Heart left ventricle (tissue), 16 donors: ENCODE measurements at places on chromosomes 2 and 18. TPM values are rescaled to one million over a fixed set of nuclear protein-coding genes. Genes with fewer than 3 reads are reported as not detected.

DNA sequence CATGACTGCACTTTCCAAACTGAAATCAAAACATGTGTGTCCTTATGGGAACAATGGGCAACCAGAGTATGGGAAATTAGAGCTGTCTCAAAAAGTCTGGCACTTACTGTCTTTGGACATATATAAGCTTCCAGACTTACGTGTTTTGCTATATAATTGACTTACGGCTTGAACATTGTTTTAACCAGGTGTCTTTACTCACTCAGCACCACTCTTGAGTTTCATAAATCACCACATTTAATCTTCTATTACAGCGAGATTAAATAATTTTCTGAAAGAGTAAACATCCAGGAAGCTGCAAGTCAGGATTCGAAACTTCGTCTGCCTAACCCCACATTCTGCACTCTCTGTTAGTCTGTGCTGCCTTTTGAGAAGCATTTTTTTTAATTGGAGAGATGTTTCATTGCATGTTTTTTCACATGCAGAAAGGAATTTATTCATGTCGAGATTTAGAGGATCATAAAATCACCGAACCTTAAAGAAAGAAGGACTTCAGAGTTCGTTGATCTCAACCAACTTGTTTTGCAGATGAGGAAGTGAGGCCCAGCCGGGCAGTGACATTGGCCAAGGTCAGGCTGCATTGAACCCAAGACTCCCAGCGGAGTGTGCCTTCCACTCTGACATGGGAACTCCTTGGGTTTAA is 137.3 kb downstream of the SETBP1 start:
- no peak overlapping the region for H3K4me3 ChIP-seq
- no peaks in the 10 kb centered on the region for H3K4me1 ChIP-seq
- no peaks in the 10 kb centered on the region for H3K27me3 ChIP-seq

DNA sequence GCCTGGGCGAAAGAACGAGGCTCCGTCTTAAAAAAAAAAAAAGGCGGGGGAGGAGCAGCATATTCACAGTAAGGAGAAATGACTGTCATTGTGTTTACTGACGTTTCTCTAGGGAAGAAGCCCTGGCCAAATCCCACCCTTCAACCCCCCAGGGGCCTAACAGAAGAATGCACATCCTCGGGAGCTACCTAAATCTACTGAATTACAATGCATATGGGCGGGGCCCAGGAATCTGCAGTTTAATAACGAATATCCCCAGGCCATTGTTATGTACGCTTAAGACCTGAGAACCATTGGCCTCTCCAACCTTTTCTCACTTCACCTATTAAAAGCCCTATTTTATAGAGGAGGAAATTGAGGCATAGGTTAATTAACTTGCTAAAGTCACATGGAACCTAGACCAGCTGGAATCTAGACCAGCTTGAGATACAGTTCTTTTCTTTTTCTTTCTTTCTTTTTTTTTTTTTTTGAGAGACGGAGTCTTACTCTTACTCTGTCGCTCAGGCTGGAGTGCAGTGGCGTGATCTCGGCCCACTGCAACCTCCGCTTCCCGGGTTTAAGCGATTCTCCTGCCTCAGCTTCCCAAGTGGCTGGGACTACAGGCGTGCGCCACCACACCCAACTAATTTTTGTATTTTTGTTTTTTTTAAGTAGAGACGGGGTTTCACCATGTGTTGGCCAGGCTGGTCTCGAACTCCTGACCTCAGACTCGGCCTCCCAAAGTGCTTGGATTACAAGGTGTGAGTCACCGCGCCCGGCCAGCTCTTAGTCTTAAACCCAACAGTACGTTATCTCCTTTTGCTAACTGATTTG is 708 bp upstream of the RIF1 start:
- DNase-seq, result peak; percentile 31
- H3K4me1 ChIP-seq, result no peaks in the 10 kb centered on the region
- peak overlapping the region; percentile 80 for H3K4me3 ChIP-seq
- H3K36me3 ChIP-seq, result peaks cover 12% of the 10 kb centered on the region
- no peaks in the 10 kb centered on the region for H3K27me3 ChIP-seq
- H3K27ac ChIP-seq, result no peak overlapping the region

DNA sequence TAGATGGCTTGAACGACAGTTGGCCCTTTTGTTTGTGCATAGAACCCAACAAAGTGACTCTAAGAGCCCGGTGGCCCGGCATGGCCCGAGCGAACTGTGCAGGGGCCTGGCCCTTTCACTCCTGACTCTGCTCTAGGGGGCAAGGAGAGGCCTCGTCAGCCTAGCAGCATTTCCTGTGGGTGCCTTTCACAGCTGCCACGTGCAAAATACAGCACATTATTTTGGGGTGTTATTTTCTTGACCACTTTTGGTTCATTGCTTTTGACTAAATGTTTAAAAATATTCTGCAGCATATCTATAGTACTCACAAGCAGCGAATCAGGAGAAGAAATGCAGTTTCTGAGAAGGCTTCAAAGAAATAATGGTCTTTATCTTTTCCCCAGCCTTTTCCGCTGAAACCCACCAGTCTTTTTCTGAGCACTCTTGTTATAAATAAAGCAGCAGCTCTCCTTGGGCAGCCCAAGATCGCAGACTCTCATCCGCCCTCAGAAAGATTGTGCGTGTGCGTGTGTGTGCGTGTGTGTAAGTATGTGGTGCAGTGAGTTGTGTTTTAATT is 31.3 kb downstream of the DGKD start:
- no peaks in the 10 kb centered on the region for H3K36me3 ChIP-seq
- no peak overlapping the region for H3K4me3 ChIP-seq

DNA sequence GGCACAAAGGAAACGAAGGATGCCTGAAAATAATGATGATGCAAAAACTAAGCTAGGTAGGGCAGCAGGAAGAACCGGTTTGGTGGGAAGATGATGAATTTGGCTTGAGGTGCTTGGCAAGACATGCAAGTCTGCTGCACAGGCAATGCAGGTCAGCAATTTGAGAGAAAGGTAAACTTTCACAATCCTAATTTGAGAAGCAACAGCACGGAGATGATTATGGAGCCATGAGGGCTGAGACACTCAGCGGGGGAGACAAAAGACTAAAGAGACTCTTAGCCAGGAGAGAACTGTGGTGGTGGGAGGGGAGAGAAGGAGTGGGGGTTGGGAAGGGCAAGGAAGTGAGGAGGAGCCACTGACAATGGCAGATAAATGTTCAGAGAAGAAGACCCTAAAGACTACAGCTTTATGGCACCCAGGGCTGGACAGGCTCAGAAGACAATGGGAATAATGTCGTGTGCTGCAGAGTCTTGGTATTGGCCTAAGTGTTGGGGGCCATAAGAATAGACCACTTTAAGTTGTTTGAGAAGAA is 19.4 kb upstream of the RNF149 start:
- peak overlapping the region; percentile 48 for H3K27ac ChIP-seq
- H3K4me3 ChIP-seq, result no peak overlapping the region
- peaks cover 9% of the 10 kb centered on the region for H3K4me1 ChIP-seq
- no peaks in the 10 kb centered on the region for H3K36me3 ChIP-seq
- no peak for DNase-seq

GRCh38 chr2:127118038-127118437 is 11.1 kb upstream of the BIN1 start:
- H3K4me1 ChIP-seq, result no peaks in the 10 kb centered on the region
- H3K27me3 ChIP-seq, result no peaks in the 10 kb centered on the region
- no peak overlapping the region for H3K27ac ChIP-seq
- H3K4me3 ChIP-seq, result no peak overlapping the region
- DNase-seq, result no peak

Gene NTSR2
- not detected for total RNA-seq
